Transverse colon (tissue), 4 donors: ENCODE measurements at places on chromosomes 6 and 20.

GRCh38 chr6:5782783-5783547, 223.8 kb downstream of the NRN1 start:
- DNase-seq, result peak; percentile 94

- no peak for DNase-seq
Observed at GRCh38 chr6:170545405-170545804, 7.7 kb downstream of the PSMB1 start.

DNA sequence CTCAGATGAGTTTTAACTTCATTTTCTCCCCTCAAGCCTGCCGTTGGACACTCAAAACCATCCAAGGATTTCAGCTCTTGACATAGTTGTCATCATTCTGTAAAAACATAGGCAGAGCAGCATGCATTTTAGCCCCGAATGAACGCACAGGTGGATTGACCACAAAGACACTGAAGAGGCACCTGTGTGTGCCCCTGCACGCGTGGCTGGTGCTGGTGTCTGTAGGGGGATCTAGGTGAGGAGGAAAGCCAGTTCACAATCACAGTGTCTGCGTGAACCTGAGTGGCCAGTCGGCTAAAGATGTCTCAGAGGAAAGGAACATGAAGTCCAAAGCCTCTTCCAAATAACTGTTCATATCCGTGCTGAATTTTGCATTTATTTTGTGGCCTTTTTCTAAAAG, 309.2 kb downstream of the QKI start:
- no peak for DNase-seq

DNA sequence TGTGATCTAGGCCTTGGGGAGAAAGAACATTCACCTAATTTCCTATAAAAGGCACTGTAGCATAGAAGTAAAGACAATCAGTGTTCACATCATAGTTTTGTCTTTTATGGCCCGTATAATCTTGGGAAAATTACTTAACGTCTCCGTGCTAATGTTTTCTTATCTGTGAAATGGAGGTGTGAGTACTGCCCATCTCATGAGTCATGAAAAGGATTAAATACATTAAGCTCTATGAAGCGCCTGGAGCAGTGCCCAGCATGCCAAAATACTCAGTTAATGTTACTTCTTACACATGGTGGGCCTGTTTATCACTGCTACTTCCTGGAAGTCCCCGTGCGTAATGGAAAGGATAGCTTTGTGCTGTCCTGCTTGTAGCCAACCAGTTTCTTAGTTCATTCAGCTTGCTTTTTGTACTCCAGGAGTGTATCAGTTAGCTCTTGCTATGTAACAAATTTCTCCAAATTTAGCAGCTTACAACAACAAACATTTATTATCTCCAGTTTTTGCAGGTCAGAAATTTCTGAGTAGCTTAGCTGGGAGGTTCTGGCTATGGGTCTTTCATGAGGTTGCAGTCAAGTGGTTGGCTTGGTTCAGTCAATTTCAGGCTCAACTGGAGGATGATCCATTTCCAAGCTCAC, 103.6 kb upstream of the BMP2 start:
- peak; percentile 77 for DNase-seq

GRCh38 chr6:100175814-100176310, 181.8 kb upstream of the MCHR2 start:
- no peak for DNase-seq

DNA sequence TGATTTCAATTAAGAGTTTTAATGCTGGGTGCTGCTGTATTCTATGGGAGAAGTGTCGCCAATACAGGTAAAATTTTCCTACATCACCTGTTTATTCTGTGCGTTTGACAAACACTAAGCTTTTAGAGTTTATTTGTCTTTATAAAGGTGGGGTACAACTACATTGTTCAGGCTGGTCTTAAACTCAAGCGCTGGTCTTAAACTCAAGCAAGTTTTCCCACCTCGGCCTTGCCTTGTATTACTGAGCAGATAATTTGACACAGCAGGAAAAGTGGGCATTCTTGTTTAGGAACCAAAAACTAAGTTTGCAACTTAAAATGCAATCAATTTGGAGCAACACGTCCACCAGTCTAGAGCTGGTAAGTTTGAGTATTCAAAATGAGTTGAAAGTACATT, 112.9 kb upstream of the BTN3A2 start:
- DNase-seq, result no peak

- DNase-seq, result peak; percentile 38
Observed at GRCh38 chr6:99613409-99613704, 6.7 kb downstream of the PRDM13 start.

DNA sequence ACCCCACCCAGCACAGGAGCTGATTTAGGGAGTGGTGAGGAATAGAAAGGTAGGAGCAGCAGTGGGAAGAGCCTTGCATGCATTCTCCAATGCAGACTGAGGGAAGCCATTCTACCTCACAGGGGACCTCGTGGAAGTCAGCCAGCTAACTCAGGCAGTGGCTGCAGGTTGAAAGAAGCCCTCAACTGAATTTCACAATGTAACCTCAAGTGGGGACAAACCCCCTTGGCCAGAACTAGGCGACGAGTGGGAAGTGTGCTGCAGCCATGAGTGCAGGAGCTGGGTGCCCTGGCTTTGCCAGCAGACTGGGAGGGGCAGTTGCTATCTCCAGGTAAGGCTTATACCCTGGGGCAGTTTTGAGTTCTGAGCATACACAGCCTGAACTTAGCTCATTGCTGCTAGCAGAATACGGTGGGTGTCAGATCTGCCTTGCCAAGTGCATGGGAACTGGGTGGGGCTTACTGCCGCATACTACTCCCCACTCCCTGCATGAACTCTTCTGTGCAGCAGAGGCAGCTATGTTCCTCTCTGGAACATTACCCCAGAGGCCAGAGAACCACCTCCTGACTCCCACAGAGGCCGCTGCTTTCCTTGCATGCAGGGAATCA, 126.5 kb downstream of the CDK19 start:
- peak; percentile 18 for DNase-seq

DNA sequence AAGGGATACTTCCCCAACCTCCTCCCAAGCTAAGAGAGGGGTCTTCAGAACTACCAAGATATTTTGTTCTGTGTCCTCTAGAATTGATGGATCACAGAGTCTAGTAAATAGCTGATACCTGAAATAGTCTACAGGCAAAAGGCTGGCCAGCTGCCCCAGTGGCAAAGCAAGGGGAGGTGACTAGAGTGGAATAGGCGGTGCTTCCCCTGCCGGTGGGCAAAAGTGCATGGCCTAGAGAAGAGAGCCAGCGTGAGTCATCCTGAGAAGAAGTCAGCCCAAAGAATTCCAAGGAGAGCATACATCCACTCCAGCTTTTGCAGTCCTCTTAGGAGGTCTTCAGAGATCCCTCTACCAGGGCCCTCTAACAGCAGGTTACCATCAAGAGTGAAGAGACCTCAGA, 14.7 kb downstream of the DPPA5 start:
- no peak for DNase-seq

DNA sequence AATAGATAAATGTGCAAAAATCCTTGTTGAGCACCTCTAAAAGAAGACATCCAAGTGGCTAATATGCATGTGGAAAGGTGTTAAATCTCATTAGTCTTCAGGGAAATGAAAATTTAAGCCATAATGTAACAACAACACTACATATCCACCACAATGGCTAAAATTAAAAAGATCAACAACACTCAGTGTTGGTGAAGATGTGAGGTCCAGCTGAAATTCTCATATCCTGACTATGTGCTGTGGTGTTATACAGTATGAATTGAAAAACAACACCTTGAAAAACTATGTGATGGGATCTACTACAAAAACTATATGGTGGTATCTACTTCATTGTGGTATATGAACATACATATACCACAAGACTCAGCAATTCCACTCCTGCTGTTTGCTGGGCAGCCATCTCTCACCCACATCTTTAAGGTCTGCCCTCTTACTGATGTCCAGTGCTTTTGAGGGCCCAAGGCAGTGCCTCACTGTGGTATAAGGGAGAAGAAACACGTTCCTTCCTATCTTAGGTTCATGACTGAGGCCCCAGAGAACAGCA, 146.4 kb downstream of the CD83 start:
- no peak for DNase-seq

DNA sequence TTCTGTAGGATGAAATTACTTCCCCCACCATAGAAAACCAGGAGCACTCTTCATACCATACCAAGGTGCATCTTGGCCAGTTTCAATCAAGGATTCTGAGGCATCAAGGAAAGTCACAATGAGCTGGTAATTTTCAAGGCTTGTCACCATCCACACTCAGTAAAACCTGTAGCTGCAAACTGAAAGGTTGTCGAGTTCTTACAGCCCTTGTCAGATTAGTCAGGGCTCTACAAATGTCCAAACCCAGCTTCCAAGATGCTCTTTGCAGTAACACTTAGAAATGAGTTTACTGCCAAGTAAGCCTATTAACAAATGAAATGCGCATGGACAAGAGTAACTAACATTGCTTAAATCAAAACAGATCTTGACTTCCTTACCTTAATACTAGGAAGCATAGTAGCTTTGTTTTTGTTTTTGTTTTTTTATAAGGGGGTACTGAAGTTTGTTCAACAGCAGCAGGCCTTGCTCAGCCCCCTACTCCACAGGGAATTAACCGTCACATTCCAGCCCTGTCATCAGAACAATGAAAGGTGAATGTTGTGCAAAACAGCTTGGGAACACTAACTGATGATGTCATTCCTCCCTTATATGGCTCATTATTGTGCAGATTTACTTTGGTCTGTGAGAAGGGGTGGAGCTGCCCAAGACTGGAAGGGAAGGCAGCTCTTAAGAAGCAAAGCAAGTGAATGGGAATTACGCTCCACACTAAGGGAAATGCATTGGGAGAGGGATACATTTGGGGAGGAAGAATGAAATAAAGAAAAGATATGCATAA, 49.9 kb upstream of the TMEM30A start:
- DNase-seq, result no peak

- DNase-seq, result peak; percentile 66
Observed at GRCh38 chr6:107957308-107957908, 600 bp downstream of the SEC63 start.

DNA sequence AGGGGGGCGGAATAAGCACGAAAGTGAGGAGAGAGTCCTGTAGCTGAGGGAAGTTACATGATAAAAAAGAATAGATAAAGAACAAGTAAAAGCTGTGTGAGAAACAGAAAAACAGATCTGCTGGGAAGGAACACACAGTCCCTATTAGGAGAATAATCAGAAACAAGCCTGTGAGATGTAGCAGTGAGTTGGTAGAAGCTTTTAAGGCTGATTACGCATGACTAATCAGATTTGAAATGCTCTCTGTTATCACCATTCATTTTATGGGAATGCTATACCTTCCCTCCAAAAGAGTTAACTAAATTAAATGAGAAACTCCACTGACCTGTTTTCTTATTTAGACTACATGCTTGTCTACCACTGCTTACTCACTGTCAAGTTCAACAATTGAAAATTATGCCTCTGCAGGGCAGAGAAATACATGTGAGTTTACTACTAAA, 15.8 kb downstream of the REPS1 start:
- DNase-seq, result no peak

- DNase-seq, result no peak
Observed at GRCh38 chr20:39029364-39029763, 67.2 kb downstream of the DHX35 start.

DNA sequence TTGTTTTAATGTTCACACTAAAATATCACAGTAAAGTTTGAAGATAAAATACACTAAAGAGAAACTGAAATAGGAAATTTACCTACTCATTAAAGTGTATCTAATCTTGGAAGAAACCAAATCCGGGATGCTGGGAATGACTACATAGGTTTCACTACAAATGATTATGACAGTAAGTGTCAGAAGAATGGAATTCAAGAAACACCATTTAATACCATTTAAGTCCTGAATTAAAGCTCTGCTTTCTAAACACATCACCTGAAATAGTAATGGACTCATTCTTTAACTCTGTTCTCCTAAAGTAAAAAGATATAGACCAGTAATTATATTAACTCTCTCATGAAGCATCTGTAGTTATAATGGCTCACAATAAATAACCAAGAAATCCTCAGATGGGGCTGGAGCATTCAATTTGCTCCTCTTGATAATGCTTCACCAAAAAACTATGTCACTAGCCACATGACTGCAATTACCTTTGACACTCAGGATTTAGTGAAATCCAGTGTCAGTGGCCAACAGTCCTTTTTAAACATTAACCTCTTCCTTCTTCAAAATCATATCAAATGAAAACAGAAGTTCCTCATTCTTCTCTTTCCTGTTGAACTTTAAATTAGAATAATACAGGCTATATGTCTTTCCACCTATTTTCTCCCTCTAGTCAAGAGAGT, 41.4 kb downstream of the MAP7 start:
- no peak for DNase-seq

GRCh38 chr20:24724982-24725533, 224.0 kb upstream of the CST7 start:
- DNase-seq, result no peak

- DNase-seq, result no peak
Observed at GRCh38 chr6:45717715-45718114, 297.9 kb downstream of the CLIC5 start.

DNA sequence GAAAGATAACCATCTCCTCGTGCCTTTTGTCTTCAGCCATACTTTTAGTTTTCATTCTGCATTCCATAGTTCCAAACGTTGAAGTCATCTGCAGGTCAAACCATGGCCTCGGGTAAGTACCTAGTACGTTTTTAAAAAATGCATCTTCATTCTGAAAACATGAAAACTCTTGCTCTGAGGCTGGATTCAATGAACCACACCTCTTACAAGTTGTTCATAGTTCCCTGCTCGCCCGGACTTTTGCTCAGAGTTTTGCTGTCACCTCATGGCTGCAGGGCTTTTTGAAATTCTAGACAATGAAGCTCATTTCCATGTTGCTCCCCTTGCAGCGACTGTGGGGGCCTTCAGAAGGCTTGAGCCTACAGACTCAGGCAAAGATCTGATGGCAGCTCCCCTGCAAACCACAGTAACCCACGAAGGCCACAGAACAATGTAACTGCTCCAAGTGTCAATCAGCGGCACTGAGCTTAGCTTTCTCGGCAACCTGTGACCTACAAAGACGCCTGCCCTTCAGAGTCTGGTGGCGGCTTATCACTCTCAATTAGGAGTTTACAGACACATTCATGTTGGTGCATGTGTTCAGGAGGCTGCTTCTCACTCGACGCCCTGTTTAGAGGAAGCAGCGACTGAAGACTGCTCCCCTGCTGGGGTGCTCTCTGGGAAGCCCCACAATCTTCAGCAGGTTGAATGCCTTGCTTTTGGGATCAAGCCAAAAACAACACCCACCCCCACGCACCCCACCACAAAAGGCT, 61.2 kb downstream of the FOXC1 start:
- no peak for DNase-seq

GRCh38 chr20:3174442-3175261, 1.3 kb upstream of the LZTS3 start:
- no peak for DNase-seq
